Activated CD4-positive, alpha-beta T cell treated with anti-CD3 and anti-CD28 coated beads, Interleukin-2, amount 10 ng/mL, durations not matched to agents 24 days and 14 days (primary cell): ENCODE measurements at places on chromosomes 5 and 9.

DNA sequence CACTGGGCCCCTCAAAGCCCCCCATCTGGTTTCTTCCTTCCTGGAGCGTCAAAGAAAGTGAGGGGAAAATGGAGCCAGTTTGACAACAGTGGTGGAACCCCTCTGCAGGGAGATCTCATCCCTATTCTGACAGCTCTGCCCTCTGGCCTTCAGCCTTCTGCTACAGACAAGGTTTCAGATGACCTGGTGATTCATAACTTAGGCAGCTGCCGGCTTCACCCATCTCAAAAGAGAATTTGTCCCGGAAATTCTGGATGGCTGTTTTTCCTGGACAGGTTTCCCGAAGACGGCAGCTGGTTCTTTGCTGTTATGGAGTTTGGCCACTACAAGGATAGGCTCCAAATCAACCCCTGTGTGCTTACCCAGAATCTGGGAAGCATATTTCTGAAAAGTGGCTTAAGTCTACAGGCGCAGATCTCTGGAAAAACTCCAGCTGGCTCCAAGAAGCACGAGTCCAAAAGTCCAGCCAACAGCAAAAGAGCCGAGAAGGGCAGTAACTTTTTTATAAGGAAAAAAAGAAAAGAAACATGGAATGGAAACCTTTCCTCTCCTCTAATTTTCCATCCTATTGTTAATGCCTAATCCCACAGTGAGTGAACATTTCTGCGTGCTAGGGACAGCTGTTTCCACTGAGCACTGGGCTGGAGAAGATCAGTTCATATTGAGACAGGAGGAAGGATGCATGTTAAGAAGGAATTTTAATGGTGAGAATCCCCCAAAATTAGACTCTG lies 54.5 kb downstream of the ZNF366 start:
- DNase-seq, result no peak

DNA sequence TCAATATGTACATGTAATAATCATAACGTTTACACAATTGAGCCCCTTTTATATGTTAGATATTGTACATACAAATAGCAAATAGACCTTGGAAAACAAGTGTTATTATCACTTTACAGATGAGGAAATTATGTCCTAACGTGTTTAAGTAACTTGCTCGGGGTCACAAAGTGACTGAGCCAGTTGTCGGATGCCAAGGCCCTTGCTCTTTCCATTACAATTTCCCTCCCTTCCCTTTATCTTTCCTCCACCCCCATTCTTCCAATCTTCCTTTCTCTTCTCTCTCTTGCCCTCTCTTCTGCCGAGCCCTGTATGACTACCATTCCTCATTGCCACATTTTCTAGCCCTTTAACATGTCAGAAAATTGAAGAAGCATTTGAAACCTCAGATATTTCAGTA lies 34.4 kb upstream of the RAD23B start:
- DNase-seq, result no peak

GRCh38 chr9:8232726-8233125 lies 433.1 kb upstream of the DMAC1 start:
- DNase-seq, result no peak

DNA sequence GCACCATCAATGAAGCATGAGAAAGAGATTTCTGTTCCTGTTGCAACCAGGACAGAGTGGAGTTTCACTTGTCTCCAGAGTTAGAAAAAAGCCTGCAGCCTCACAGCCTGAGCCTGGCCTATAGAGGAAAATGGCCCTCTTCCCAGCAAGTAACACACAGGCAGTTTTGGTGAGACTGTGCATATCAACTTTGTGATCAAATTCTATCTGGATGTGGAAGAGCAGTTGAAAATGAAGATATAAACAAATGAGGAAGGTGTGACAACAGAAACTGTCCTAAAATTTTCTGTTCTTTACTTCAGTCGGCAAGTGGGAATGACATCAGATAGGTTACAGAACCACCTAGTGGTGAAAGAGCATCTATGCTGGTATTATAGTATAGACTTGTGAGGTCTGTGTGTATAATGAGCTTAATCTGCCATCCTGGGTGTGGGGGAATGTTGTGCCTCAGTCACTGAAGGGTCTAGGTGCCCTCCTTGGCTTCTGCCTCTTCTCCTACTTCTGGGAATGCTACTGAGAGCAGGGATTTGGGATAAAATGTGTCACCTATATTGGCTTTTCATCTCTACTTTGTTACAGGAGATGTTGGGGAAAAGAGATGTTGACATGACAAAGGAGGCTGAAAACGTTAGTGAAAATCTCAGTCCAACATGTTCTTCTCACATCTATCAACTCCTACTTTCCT lies 28.2 kb downstream of the YIPF5 start:
- DNase-seq, result no peak

DNA sequence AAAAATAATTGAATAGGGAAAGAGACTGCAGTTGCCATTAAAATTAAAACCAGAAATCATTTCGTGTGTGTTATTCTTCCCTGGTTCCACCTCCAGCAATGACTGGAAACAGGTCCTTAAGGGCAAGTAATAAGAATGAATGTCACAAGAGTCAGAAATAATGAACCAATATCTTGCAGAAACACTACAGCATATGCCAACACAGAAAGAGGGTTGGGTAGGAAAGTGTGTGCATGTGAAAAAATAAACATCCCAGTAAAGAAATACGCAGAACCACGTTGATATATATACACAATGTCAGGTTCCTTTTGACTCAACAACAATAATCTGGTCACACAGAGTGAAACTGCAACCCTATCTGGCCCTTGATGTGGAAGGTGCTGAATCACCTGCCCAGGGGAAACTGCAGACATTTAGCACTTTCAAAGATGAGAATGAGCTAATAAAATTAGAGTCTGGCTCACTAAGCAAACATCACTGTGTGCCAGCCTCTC lies 15.0 kb downstream of the HMHB1 start:
- peak; percentile 78 for DNase-seq

- peak; percentile 96 for DNase-seq
Measured at GRCh38 chr9:127224883-127225739, 39.5 kb upstream of the GARNL3 start.

- DNase-seq, result peak; percentile 61
Measured at GRCh38 chr5:88269222-88269771, 652 bp upstream of the TMEM161B start.

GRCh38 chr9:91176426-91176825 lies 185.3 kb downstream of the AUH start:
- no peak for DNase-seq

GRCh38 chr9:95468791-95469190 lies 48.0 kb downstream of the PTCH1 start:
- DNase-seq, result no peak

GRCh38 chr9:101235105-101235866 lies 149.5 kb downstream of the BAAT start:
- DNase-seq, result no peak

DNA sequence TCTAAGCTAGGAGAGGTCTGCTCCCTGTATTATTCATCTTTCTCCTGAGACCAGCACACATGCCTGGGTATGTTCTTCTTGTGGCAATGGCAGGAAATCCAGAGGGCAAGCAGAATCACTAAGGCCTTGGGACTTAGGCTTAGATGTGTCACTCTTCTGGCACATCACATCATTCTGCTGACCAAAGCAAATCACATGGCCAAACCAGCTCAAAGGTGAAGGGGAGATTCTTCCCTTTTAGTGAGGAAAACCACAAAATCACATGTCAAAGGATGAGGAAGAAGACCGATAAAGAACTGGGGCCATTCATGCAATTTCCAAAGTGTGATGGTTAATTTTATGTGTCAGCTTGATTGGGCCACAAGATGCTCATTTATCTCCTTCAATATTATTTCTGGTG lies 5.7 kb upstream of the AGGF1 start:
- no peak for DNase-seq

- no peak for DNase-seq
Measured at GRCh38 chr5:54638106-54638505, 120.5 kb downstream of the SNX18 start.

DNA sequence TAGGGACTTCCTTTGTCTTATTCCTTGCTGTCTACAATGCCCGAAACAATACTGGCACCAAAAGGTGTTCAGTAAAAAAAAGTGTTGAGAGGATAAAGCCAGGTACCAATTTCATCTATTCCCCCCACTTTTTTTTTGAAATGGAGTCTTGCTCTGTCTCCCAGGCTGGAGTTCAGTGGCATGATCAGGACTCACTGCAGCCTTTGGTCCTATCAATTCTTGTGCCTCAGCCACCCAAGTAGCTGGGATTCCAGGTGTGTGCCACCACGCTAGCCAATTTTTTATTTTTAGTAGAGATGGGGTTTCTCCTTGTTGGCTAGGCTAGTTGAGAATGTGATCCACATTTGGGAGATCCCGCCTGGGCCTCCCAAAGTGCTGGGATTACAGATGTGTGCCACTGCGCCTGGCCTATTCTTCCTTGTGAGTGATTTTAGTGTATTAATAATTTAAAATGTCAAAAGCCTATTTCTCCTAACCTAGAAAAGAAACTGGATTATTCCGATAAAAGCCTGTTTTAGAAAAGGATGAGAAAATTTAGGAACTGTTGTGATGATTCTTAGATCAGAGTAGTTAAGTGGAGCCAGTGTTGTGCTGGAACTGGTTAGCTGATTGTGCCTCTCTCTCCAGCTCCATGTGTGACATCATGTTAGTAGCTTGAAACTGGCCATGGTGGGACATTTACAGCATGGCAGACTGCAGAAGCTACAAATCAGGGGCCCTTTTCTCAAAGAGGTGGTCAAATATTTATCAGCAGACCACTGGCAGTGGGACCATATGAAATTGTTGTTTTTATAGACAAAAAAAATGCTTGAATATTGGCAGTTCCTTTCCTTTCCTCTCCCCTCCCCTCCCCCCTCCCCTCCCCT lies 14.3 kb downstream of the CDC42SE2 start:
- DNase-seq, result no peak

DNA sequence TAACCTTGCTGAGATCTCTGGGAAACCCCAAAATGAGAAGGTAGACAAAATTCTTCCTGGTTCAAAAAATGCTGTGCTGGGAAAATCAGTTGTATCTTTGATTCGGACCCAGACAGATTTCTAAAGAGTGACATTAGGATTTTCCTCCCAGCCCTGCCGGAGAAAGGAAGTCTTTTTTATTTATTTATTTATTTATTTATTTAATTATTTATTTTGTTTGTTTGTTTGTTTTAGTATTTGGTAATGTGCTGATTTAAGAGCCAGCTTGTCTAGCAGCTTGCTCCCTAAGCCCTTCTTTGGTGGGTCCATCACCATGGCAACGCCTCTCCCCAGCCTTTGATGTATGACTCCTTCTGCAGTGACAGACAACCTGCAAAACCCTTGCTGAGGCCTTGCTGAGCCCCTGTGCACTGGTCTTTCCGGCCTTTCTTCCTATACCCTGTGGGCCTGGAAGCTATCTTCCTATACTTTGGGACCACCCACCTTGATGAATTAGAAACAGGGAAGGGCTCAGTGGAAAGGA lies 60.6 kb upstream of the AFAP1L1 start:
- no peak for DNase-seq

DNA sequence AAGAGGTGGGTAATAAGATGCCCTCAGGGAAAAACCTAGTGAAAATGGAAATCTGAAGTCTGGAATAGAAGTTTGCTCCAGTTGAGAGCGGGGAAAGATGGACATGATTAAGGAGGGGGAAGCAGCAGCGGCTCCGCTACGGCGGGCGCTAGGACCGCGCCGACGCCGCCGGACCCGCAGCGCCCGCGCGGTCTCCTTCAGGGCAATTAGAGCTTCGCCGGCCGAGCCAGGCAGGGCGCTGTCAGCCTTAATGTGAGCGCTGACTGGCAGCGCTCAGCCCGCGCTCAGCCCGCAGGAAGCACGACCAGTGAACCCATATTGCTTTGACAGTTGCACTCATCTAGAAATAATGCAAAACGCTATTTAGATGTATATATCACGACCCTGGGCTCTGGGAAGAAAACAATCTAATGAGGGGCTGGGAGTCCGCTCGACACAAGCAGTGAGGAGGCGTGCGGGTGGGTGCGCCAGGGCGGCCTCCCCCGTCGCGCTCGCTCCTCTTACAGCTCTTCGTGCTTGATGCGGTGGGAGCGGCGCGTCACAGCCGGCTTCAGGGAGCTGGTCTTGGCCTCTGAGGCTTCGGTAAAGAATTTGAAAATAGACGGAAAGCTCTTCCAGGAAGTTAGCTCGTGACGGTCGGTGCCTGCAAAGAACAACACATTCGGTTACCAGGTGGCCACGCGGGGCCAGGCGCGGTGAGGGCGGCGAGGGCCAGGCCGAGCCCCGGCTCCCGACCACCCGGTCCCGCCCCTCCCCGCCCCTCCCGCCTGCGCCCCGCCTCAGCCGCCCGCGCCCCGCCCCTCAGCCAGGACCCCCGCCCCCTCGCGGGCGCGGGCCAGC lies 37.7 kb downstream of the NR2F1 start:
- DNase-seq, result peak; percentile 81

DNA sequence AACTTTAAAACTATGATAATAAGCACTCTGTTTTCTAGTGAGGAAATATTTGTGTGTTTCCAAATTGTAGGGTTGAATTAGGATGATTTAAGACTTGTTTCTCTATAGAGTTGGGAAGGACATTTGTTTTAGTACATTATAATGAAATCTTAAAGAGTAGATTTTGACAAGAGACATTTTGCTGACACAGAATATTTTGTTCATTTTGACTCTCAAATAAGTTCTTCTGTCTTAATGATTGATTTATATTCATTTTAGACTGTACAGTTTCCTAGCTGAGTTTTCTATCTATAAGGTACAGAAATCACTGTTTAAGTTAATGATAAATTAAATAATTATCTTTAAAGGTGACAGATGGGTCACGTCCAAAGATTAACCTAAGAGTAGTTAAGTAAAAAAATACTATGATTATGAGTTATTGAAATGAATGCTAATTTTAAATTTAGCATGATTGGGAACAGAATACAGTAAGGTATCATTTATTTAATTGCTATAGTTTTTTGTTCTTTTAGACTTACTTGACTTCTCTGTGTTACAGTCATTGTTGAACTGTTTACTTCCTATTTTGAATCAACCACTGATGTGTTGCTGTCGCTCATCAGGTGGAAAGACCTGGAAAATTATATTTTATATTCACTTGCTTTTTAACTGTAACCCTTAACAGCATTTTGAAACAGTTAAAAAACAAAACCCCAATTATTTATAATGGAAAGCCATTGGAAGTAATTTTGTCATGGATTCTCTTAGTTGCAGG lies 19.5 kb downstream of the PBX3 start:
- DNase-seq, result no peak

DNA sequence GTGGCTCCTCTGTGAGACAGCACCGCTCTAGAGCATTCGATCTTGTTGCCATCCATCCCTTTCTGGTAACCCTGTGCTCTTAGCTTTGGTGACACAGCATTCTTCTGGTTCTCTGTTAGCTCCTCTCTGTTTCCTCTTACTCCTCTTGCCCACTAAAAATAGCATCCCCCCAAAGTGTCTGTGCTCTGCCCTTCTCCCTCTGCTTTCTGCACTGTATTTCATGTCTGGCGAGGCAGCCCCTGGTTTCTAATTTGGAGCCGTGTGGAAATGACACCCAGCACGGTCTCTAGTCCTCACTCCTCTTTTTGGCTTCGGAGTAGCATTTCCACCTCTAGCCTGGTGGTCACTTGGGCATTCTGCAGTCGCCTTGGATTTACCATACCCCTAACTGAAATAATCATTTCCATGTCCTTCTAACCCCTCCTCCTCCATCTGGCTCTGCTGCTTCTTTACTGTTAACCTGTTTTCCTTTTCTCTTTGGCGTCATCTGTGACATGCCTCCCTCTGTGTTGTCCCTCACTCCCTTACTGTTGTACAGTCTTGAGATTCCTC lies 23.8 kb downstream of the NPR3 start:
- DNase-seq, result no peak
